ENCODE measurements at places on chromosomes 7 and 10.

GRCh38 chr7:136528329-136528728 is 340.1 kb upstream of the CHRM2 start:
- no peak for DNase-seq

GRCh38 chr7:23211589-23211988 is 29.7 kb downstream of the NUP42 start:
- no peak for DNase-seq

- no peak for DNase-seq
These were observed 24.7 kb upstream of the TFAM start for GRCh38 chr10:58360412-58361004.

DNA sequence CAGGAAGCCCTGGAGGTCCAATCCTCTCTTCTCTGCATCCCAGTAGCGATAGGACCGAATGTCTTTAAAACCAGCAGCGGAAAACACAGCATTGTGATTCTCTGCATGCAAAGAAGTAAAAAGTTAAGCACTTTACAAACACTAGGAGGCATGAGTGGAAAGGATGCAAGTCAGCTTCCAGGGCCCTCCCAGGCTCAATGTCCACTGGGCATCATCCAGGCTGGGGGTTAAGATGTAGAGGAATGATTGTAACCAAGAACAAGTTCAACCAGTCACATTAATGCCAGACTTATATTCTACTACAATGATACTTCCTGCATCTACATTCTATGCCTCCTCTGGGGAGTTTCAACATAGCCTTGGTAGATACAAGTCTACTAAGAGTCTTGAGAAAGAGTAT is 24.3 kb downstream of the GOT1 start:
- no peak for DNase-seq

DNA sequence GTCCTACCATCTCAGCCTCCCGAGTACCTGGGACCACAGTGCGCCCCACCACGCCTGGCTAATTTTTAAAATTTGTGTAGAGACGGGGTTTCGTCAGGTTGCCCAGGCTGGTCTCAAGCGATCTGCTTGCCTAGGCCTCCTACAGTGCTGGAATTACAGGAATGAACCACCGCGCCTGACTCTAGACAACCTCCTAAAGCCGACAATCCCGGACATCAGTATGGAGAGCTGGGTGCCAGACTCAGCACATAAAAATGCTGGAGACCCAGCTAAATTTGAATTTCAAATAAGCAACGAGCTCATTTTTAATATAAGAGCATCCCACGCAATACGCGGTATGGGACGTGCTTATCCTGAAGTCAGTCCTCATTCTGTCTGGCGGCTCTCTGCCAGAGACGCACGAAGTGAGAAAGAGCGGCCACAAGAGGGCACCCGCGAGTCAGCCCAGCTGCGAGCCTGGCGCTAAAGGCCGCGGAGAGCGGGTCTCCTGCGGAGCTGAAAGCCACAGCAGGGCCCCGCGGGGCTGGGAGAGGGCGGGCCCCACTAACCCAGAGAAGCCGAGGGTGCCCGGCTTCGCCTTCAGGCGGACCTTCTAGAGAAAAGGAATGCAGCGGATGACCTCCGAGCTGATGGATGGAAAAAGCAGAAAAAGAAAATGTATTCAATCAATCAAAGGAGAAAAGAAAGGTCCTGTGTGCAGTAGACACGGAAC is 7.0 kb downstream of the CALY start:
- DNase-seq, result peak; percentile 39

- DNase-seq, result no peak
These were observed 82.4 kb downstream of the ADARB2 start for GRCh38 chr10:1654811-1655356.

DNA sequence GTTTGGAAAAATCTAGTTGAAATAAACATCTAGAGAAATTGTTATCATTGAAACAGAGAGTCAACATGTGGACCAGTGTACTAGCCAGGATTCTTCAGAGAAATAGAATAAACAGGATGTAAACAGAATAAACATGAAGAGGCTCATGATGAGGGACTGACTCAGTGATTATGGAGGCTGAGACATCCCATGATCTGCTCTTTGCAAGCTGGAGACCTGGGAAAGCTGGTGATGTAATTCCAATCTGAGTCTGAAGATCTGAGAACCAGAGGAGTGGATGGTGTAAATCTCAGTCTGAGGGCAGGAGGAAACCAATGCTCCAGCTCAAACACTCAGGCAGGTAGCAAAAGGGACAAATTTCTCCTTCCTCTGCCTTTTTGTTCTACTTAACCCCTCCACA is 62.9 kb upstream of the FAM180A start:
- no peak for DNase-seq

DNA sequence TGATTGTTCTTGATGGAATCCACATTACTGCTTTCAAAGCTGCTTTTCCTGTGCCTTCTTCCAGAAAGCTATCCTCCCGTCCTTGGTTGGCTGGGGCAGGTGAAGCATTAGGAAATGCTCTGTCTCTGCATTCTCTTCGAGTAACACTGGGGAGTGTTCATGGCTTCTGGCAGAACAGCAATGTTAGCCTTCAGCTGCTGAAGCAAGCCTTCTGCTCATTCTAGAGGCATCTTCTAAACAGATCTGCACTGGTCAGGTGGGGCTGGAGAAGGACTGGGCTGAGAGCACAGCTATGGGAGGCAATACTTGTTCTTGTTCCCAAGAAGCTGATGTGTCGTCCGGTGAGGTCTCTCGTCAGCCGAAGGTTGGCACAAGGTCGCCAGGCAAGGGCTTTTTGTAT is 80.6 kb downstream of the MGMT start:
- DNase-seq, result no peak

- no peak for DNase-seq
These were observed 2.8 kb downstream of the SAMD9L start for GRCh38 chr7:93145354-93145753.

DNA sequence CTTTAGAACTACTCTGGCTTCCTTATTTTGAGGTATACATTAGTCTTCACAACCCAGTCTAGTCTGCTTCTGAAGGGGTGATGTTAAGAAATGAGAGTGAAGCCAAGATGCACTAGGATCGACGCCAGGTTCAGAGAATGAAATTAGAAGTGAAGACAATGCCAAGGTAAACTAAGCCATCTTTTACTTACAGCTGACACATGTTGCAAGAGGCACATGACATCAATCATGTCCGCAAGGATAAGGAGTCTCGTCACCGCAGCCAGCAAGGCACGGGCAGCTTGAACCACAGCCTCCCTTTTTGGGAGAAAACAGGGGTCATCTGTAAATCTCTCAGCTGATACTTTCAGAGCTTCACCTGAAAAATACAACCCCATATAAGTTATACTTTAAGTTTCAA is 156.7 kb downstream of the CTNNA3 start:
- DNase-seq, result no peak

DNA sequence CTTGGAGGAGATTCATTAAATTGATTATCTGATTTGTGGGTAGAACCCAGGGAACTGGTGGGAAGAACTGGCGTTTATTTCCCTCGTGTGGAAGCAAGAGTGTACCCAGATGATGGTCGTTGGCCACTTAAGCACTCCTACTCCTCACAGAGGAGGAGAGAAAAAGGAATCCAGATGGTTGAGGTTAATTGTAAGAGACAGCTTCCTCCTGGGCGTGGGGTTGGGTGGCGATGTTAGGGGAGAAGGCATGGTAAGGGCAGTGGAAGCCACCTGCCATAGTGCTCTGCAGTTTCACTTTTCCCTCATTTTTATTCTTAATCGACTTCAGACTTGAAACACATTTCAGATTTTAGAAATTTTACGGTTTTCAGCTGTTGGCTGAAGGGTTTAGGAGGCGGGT is 104.1 kb downstream of the DOCK1 start:
- no peak for DNase-seq

DNA sequence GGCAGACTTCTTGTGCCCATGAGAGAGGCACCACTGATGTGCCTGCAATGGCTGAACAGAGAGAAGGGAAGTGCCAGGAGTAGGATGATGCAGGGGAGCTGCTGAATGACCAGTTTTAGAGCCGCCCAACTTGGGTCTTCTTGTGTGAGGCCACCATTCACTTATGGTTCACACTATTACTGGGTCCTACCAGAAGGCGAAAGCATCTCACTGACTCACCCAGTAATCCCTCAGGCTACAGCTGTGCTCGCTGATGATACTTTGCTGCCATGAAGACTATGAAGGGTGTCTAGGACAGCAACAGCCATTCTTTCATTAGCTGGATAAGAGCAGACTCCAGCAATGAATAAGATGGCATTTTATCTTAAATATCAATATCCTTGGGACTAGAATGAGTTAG is 47.6 kb downstream of the PLXNA4 start:
- DNase-seq, result no peak

DNA sequence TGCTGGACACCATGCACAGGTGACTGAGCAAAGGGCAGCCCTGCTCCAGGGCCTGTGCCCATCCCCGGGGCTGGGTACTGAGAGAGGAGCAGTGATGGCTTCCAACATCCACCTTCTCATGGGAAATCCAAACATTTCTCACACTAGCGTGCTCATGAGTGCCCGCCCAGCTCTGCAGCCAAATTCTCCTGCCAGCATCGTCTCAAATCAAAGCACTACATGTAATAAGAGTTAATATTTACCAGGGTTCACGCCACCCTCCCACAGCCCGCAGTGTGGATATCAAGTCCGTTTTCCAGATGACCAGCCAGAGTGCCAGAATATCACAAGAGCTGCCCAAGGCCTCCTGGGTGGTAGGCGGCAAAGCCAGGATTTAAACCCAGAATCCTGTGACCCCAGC is 12.1 kb downstream of the IL15RA start:
- no peak for DNase-seq

DNA sequence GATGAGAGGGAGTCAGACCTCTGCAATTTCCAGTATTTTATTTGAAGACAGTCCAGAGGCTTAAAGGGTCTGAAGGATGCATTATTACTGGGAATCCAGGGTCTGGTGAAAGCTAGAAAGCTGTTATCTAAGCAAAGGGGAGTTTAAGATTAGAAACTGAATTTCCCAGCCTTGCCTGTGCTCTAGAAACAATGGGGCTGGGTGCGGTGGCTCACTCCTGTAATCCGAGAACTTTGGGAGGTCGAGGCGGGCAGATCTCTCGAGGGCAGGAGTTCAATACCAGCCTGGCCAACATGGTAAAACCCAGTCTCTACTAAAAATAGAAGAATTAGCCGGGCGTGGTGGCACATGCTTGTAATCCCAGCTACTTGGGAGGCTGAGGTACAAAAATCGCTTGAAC is 71.5 kb upstream of the ANLN start:
- DNase-seq, result no peak

All from DMS79 (cell line).